ENCODE measurements at places on chromosomes 5 and 9.

DNA sequence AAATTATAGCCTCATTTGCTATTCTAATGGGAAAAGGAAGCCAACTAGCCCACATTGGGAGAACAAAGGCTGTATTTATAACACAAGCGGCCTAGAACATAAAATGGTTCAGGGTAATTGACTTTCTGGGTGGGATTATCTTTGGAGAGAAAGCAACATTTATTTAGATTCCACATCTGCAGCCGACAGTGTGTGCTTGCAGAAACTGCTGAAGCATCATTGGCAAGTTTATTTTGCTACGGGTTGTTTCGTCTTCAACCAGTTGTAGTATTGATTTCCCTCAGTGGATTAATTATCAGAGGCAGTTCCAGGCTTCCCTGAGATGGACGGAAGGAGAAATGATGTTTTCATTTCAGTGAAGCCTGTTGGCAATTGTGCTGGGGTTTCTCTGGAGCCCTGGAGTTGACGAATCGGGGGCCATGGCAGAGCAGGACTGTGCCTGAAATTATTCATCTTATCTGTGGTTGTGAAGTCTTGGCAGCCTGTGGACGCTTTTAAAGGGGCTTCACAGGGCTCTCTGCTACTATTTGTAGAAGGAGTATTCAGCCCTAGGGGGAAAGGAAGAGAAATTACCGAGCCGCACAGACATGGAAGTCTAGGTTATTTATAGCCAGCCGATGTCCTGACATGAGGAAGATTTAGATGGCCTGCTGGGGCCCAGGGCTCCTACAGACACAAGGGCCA, 290.6 kb upstream of the IRX4 start:
- DNase-seq, result no peak

GRCh38 chr9:96061293-96061987, 185.9 kb downstream of the ERCC6L2 start:
- DNase-seq, result no peak

DNA sequence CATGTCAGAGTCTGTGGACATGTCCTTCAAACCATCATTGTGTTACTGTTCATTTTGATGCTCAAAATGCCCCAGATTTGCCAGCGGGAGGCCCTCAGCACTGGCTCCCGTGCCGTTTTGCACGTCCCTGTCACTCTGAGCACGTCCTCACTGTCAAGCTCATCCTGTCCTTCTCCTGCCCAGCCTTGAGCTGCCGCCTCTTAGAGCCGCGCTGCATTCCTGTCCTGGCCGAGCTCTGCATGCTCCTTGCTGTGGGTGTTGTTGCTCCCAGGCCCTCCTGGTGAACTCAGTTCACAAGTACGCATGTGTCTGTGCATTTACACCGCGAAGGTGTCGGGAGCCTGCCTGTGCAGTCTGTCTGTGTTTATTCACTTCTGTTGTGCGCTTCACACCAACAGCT, 62.2 kb downstream of the WNK2 start:
- no peak for DNase-seq

GRCh38 chr5:88660947-88661805, 221.8 kb downstream of the MEF2C start:
- no peak for DNase-seq

- no peak for DNase-seq
These were observed 164.0 kb downstream of the CCDC192 start for GRCh38 chr5:127867022-127867783.

DNA sequence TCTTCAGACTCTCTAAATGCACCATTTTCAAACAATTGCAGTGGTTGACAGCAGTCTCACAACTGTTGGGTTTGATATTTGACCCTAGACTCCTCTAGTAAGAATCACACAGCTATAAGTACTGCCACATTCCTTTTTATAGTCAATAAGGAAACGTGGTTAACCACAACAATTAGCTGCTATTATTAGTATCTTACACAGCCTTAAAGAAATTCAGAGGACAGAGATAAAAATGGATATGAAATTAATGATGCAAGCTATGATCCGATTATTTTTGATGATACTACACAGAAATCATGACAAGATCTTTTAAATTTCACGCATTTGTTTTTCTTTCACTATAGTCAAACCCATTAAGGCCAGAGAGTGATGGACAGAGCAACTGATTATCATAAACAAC, 288.6 kb upstream of the C9orf72 start:
- no peak for DNase-seq

GRCh38 chr5:160520609-160521391, 99.1 kb downstream of the PTTG1 start:
- no peak for DNase-seq

DNA sequence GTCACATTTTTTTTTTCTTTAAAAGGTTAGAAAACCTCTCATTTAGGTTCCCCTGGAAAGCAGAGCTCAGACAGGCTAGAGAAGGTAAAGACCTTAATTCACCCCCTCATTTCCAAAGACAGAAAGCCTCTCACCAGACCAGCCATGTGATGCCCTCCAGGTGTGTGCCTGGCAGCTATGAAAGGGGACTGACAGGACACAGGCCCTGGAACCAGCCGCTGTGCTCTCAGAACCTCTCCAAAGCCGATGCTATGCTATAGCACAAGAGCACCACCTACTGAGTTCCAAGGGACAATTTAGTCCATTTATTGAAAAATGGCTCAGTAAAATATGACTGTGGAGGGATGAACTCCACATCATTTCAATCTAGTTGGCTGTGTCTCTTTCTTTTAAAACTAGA, 48.8 kb downstream of the FANCC start:
- no peak for DNase-seq

GRCh38 chr9:116687754-116688135, 640 bp downstream of the TRIM32 start:
- no peak for DNase-seq

GRCh38 chr9:105251733-105252404, 7.4 kb downstream of the SLC44A1 start:
- DNase-seq, result no peak

- DNase-seq, result no peak
These were observed 39.5 kb upstream of the MYOT start for GRCh38 chr5:137828180-137828579.

- no peak for DNase-seq
These were observed 59.4 kb downstream of the ANXA1 start for GRCh38 chr9:73210886-73211666.

GRCh38 chr5:150758203-150758530, 650 bp downstream of the DCTN4 start:
- DNase-seq, result no peak

- no peak for DNase-seq
These were observed 248.3 kb downstream of the FBXL7 start for GRCh38 chr5:15748266-15748665.

DNA sequence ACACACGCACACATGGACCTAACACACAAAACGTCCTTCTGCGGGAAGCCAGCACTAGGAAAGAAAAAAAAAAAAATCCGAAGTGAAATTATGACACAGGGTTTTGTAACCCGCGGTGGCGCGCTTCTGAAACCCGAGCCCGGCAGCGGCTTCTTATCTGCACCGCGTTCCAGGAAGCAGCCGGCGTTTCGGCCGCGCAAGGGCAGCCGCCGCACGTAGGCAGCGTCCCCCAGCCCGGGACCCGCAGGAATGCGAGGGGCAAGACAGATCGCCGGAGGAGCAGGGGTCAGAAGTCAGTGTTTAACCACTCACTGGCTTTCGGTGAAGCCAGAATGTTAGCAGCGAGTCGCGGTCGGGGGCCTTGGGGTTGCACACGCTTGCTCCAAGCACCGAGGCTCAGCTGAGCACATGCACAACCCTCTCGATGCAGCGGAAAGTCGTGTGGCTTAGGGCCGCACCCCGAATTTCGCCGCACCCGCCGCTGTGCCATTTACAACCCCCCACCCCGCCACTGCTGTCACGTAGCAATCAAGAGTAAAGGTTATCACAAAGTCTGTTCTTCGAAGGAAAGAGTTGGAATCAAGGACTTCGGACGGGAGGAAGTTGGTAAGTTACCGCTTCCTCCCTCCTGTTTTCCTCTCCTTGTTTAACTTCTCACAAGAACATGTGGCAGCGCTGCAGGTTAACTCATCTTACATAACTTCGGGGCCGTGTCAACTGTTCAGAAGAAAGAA, 167.9 kb downstream of the AUH start:
- DNase-seq, result peak; percentile 93

DNA sequence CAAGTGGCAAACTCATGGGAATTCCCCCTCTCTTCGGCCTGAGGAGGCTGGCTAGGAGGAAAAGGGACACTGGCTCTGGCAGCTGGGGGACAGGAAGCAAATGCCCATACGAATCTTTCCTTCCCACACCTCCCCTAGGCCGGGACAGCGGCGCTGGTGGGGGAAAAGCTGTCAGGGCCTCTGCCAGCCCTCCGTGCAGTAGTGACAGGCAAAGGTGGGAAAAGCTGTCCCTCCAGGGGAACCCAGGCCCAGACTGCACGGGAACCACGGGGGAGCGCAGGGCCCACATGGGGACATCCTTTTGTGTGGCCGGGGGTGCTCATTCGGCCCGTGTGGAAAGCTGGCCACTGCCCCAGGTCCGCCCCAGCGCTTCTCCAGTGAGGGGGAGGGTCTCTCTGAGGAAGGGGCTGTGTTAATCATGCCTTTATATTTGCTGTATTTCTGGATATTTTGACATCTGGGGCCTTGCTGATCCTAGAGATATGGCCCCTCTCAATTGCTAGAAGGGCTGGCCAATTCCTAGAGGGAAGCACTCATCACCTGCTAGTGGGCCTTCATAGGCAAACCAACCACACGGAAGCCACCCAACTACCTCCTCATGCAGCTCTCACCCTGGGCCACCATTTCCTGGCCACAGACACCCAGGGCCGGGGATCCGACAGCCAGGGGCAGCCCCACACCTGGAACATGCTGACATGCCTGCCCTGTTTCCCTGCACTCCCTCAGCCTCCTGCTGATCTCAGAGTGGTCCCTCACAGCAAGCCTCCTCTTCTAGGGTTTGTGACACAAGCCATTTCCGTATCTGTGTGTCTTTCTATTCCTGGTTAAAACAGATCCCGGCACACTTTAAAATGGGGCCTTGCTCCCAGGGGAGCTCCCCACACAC, 138.8 kb downstream of the ROR2 start:
- DNase-seq, result no peak

GRCh38 chr5:157520911-157521703, 54.5 kb downstream of the ADAM19 start:
- no peak for DNase-seq

DNA sequence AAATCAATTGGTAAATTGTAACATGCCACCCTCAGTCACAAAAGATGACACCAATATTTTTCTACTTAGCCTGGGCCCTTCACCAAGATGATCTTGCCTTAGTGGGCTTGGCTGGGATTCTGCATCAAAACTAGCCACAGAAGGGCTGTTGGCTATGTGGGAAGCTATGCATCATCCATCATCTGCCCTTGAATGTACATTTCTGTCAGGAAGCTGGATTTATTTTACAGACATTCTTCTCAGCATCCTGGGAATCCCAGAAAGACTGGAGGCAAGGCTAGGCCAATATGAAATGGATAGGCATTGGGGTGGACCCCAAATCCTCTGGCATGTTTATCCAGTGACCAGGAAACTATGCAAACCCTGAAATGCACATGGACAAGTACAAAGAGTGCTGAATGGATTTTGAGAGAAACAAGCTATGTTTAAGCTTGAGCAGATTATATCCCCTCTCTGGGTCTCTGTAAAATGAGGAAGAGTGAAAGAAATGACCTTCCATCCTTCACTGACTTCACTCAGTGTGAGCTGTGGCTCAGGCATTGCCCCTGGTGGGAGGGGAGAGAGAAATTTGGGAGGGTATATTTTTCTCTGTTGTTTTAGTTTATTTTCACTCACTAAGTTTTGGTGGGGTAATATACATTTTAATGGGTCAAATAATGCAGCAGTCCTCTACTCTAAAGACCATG, 283.6 kb downstream of the EBF1 start:
- DNase-seq, result no peak

DNA sequence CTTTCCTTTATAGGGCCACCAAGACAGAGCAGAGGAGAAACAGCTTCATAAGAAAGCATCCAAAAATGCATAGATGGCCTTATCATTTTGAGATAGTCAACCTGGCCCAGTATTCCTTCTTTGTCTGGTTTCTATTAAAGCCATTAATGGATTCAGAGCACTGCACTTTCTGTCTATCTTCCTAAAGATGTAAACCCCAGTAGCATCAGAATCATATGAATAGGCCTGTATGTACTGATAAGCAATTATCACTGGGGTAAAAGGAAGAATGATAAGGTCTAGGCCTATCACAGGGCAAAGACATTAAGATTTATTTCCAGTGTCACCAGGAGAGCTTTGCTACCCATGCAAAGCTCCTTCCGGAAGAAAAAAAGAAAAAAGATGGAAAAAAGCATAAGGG, 432.5 kb upstream of the C9orf72 start:
- no peak for DNase-seq

- DNase-seq, result no peak
These were observed 535.3 kb downstream of the PRDM9 start for GRCh38 chr5:24042688-24043087.

DNA sequence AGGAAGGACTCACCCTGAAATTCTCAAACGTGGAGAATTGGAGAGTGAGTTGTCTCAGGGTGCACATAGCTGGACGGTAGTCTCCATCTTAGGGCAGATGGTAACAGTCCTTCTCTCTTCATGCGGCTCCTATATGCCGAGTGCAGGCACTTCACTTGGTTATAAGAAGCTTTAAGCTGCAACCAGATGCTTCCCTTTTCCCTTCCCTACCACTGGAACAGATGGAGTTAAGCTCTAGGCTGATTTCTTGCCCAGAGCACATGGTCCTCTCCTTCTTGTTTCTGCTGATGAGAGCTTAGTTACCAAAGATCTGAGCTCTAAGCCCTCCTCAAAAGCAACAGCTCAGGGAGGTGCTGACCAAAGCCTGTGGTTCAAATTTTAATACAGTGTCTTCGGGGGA, 355.7 kb downstream of the ARHGEF28 start:
- DNase-seq, result no peak

GRCh38 chr5:112883192-112883591, 22.1 kb downstream of the SRP19 start:
- DNase-seq, result no peak

GRCh38 chr5:151108566-151108965, 27.7 kb upstream of the TNIP1 start:
- DNase-seq, result no peak

- no peak for DNase-seq
These were observed 90.5 kb downstream of the ADAMTS12 start for GRCh38 chr5:33801292-33801691.

DNA sequence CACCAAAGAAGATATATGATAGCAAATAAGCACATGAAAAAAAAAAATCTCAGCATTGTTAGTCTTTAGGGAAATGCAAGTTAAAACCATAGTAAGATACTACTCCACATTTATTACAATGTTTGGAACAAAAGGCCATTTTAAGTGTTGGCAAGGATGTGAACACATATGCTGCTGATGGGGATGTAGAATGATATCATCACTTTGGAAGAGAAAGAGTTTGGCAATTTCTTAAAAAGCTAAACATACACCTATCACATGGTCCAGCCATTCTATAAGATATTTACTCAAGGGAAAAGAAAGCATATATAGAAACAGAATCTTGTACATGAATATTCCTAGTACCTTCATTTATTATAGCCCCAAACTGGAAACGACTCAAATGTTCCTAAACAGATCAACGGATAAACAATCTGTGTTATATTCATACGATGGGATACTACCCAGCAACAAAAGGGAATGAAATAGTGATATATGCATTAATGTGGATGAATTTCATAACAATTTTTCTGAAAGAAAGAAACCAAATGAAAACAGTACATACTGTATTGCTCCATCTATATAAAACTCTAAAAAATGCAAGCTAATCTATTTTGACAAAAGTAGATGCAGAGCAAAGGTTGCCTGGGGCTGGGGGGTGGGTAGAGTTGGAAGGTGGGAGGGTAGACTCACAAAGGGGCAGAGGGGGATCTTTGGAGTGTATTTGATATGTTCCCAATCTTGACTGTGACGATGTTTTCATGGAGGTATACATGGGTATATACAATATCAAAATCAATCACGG, 45.7 kb upstream of the SMAD5 start:
- DNase-seq, result no peak

- DNase-seq, result no peak
These were observed 911.6 kb upstream of the SEMA6A start for GRCh38 chr5:117486261-117486660.
